Fibroblast of the aortic adventitia (primary cell): ENCODE measurements at places on chromosomes 3 and 15. TPM values are rescaled to one million over a fixed set of nuclear protein-coding genes. Genes with fewer than 3 reads are reported as not detected.

The MCTP2 gene
- total RNA-seq: 3.9 and 6.0 TPM in 2 replicates

The GOLGA8N gene
- 1.8 and 5.7 TPM in 2 replicates for total RNA-seq

The RBP2 gene
- not detected in 2 replicates for total RNA-seq

The LRRC34 gene
- 7.4 and 15.0 TPM in 2 replicates for total RNA-seq

The SLC22A13 gene
- 0.45 TPM in 1 of 2 replicates, not detected in the other for total RNA-seq

The TMEM108 gene
- total RNA-seq: not detected in 2 replicates

The SHC4 gene
- total RNA-seq: 1.8 and 2.2 TPM in 2 replicates

The SNX1 gene
- 37.0 and 55.0 TPM in 2 replicates for total RNA-seq

The BSN gene
- total RNA-seq: 0.08 and 0.27 TPM in 2 replicates

The TMIE gene
- not detected in 2 replicates for total RNA-seq

The HERC2 gene
- 41.4 and 49.1 TPM in 2 replicates for total RNA-seq

The C2CD4A gene
- not detected in 2 replicates for total RNA-seq

The LRRC2 gene
- total RNA-seq: 7.9 and 10.1 TPM in 2 replicates

The GABRG3 gene
- total RNA-seq: not detected in 2 replicates

The OR5K2 gene
- not detected in 2 replicates for total RNA-seq

The COL6A5 gene
- total RNA-seq: under 0.01 TPM in 1 of 2 replicates, not detected in the other

The ST8SIA2 gene
- total RNA-seq: 0.25 TPM in 1 of 2 replicates, not detected in the other

The IL5RA gene
- 0.08 TPM in 1 of 2 replicates, not detected in the other for total RNA-seq

The LIPC gene
- total RNA-seq: 0.90 and 1.7 TPM in 2 replicates

The LRRC3B gene
- total RNA-seq: not detected in 2 replicates

The FSIP1 gene
- 1.4 and 4.2 TPM in 2 replicates for total RNA-seq

The CPA3 gene
- total RNA-seq: 0.18 and 1.6 TPM in 2 replicates

The PLS1 gene
- 0.99 and 2.0 TPM in 2 replicates for total RNA-seq

The RYR3 gene
- total RNA-seq: under 0.01 TPM in 1 of 2 replicates, not detected in the other

The AGBL1 gene
- not detected in 2 replicates for total RNA-seq

The PP2D1 gene
- not detected in 2 replicates for total RNA-seq

The ALS2CL gene
- 0.16 and 0.18 TPM in 2 replicates for total RNA-seq

The ALDH1A2 gene
- 0.08 and 2.1 TPM in 2 replicates for total RNA-seq

The BFSP2 gene
- total RNA-seq: not detected in 2 replicates

The EXD1 gene
- not detected in 2 replicates for total RNA-seq

The SLC12A8 gene
- total RNA-seq: 13.4 and 15.5 TPM in 2 replicates

The SV2B gene
- total RNA-seq: 0.08 TPM in 1 of 2 replicates, not detected in the other

The GOLGA6L7 gene
- not detected in 2 replicates for total RNA-seq

The FBXL2 gene
- 5.1 and 9.7 TPM in 2 replicates for total RNA-seq

The ALCAM gene
- 91.2 and 203 TPM in 2 replicates for total RNA-seq

The LYZL4 gene
- total RNA-seq: not detected in 2 replicates

The RETNLB gene
- total RNA-seq: not detected in 2 replicates

The CD86 gene
- total RNA-seq: not detected in 2 replicates

The TMEM45A gene
- total RNA-seq: 13.7 and 50.6 TPM in 2 replicates

The HCN4 gene
- not detected in 2 replicates for total RNA-seq

The RTP1 gene
- not detected in 2 replicates for total RNA-seq

The CCDC9B gene
- 6.7 and 16.2 TPM in 2 replicates for total RNA-seq

The VPS39 gene
- total RNA-seq: 61.8 and 174 TPM in 2 replicates

The BCL6 gene
- 24.8 and 90.1 TPM in 2 replicates for total RNA-seq

The CRABP1 gene
- total RNA-seq: not detected in 2 replicates

The CCR3 gene
- total RNA-seq: not detected in 2 replicates

The TAGLN3 gene
- not detected in 2 replicates for total RNA-seq

The CCR9 gene
- not detected in 2 replicates for total RNA-seq

The PAK2 gene
- 39.7 and 45.6 TPM in 2 replicates for total RNA-seq

The NEIL1 gene
- total RNA-seq: 3.5 and 3.8 TPM in 2 replicates

The CLDN18 gene
- not detected in 2 replicates for total RNA-seq

The SLC24A5 gene
- not detected in 2 replicates for total RNA-seq

The TMEM212 gene
- not detected in 2 replicates for total RNA-seq

The EPHB3 gene
- 2.5 and 4.7 TPM in 2 replicates for total RNA-seq

The STRIT1 gene
- not detected in 2 replicates for total RNA-seq

The SLC2A2 gene
- not detected in 2 replicates for total RNA-seq
